NCI-H748 treated with DMSO at 0.1 percent for 48 hours (cell line): ENCODE measurements at places on chromosomes 2 and 18.
A peak's percentile ranks its signal among the peaks of the same experiment; 100 is the strongest.

- DNase-seq: peak; percentile 43
These were observed 373.1 kb upstream of the FANCL start for GRCh38 chr2:58614219-58614618.

DNA sequence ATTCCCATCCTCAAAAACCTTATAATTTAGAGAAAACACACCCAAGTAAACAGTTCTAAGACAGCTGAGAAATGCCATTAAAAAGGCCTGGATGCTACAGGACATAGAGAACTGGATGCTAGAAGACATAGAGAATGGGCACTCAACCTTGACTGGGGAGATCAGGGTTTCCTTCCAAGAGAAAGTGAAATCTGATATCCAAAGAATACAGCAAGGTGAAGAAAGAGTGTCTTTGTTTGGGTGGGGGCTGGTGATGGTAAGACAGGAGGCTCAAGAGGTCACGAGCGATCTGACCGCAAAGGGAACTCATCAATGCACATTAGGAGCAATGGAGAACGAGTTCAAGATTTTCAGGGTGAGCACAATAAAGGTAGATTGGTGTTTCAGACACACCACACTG, 31.6 kb downstream of the EPB41L3 start:
- no peak for DNase-seq

GRCh38 chr18:37575646-37576045, 10.0 kb upstream of the CELF4 start:
- DNase-seq: peak; percentile 69

DNA sequence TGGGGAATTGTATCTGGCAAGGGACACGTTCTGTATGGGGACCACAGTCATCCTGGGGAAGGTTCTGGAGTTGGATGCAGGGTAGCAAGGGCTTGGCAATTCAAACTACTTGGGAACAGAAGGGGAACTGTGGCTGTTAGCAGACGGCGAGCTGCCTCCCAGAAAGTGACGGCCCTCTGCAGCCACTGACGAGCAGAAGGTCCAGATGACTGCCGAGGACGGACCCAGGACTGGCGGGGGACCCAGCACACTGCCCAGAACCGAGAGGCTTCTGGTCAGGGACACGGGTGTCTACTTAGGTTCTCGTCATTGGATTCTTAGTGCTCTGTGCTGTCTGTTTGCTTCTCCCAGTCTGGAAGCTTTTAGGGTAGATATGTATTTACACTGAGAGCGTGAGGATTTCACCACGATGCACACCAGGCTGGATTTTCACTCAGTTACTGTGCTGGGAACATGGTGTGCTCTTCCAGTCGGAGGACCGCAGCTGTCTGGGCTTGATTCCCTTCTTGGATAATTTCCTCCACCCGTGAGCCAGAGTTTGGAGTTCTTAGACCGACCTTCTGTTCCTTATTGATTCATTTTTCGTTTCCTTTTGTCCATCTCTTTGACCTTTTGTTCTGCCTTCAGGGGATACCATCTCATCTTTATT, 13.4 kb downstream of the GPR35 start:
- DNase-seq: no peak
